ENCODE measurements at places on chromosomes 4 and X. TPM values are rescaled to one million over a fixed set of nuclear protein-coding genes. Genes with fewer than 3 reads are reported as not detected.

GLRA2 gene
- total RNA-seq, result not detected

MEPE gene
- total RNA-seq, result not detected

OTUD6A gene
- not detected for total RNA-seq

AMOT gene
- total RNA-seq, result 0.01 TPM
